ENCODE measurements at places on chromosomes 1 and 21.

GRCh38 chr1:207811920-207812720, 60.3 kb downstream of the CD46 start:
- DNase-seq, result no peak

DNA sequence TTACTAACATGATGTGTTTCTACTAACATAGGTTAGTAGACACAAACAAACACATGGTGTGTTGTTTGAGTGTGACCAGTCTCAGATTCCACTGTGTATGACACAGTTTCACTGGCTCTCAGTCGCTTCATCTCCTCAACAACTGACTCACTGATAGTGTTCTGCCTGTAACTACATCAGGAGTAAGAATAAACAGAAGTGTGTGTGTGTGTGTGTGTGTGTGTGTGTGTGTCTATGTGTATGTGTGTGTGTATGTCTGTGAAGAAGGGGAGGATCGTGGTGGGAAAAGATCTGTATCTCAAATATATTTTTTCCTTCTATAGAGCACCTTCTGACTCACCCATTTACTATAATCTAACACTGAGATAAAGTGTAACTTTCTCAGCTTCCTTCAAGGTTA, 391.0 kb downstream of the PTPRC start:
- no peak for DNase-seq

DNA sequence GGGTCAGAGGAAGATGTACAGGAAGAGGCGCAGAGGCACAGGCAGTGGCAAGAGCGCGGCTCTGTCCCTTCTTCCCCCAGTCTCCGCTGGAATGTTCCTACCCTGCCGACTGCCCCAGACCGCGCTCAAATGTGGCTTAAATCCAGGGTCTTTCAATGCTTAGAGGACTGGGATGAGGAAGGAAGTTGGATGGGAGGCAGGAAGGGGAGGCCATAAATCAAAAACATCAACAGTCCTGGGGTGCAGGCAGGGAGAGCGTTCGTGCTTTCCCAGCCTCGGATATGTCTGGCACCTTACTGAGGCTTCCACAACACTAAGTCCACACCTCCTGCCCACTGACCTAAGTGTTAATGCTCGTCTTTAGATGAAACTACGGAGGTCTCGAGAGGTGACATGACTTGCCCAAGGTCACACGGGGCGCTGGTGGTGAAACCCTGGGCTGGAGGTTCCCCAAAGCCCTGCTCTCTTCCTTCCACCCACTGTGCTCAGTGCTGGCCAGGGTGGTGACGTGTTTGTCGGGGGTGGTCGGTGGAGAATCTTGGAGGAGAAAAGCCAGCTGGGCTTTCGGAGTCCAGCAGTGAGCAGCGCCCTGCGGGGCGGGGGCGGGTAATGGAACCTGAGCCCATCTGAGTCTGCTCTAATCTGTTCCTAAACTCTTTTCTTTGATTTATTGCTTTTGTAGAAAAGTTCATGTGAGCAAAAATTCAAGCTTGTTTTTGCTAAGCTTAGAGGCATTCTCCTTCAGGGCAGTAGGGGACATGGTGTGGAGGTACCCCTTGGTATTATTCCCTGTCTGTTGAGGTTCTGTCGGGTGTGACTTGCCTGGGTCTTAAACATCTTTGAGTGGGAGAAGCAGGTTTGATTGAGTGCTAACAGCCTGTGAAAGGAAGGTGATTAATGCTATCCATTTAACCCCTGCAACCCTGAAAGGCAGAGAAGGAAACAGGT, 708 bp downstream of the CDA start:
- no peak for DNase-seq

DNA sequence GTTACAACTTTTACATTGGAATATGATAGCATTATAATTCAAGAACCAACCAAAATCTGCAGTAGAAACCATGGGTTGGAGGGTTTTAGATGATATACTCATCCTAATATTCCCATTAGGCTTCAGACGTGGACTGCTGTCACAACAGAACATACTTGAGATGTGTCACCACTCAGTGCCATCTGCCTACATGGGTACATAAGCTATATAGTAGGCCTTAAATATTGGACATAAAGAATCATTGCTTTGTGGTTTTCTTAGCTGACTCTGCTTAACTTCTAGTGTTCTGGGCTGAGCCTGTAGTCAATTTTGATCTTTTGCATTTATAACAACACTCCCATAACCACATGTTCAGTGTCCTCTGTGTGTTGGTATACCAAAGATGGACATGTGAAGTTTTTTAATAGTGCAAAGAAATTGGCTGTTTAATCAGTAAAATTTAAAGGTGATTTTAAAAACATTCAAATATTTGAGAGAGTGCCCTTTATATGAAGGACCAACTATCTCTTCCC, 14.2 kb downstream of the RAP1A start:
- DNase-seq, result no peak

DNA sequence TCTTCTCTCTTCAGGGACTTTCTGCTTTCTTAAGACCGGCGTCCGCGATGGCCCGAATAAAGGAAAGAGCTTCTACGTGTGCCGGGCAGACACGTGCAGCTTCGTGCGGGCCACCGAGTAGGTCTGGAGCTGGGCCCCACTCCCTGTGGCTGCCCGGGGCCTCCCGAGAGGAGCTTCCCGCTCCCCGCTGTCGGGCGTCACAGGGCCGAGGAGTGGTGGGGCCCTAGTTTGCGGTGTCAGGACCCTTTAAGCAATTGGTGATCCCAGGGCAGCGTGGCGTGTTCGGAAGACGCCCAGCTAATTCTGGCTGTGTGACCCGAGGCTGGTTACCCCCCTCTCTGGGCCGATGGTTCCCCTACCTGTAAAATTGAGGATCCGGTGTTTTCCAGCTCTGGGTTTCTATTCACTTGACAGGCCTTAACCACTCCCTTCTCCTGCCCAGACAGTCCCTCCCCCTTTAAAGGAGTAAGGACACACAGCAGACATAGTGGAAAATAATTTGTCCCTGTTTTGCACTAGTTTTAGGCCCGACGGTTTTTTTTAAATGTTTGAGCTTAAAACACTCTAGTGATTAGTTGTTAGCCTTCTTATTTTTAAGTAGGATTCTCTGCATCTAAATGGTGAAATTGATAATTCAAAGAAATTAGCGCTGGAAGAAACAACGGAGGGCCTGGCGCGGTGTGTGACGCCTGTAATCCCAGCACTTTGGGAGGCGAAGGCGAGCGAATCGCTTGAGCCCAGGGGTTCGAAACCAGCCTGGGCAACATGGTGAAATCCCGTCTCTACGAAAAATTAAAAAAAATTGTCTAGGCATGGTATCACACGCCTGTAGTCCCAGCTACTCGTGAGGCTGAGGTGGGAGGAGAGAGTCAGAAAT, 553 bp downstream of the TTF2 start:
- no peak for DNase-seq
